ENCODE measurements at places on chromosomes 1 and 21. TPM values are rescaled to one million over a fixed set of nuclear protein-coding genes. Genes with fewer than 3 reads are reported as not detected.

Gene C1orf226
- 1.2 TPM for total RNA-seq

Gene PSMB4
- total RNA-seq = 482 TPM

Gene TAS1R3
- total RNA-seq = 0.18 TPM

Gene MCOLN2
- total RNA-seq = 0.53 TPM

Gene MPL
- total RNA-seq = not detected

Gene KCNJ15
- total RNA-seq = not detected

Gene S100A14
- total RNA-seq = not detected

Gene GJC2
- total RNA-seq = 4.0 TPM

Gene PDZK1IP1
- total RNA-seq = not detected

Gene COL9A2
- total RNA-seq = 3.5 TPM

Gene CD164L2
- not detected for total RNA-seq

Gene ZYG11A
- total RNA-seq = 0.86 TPM

Gene AMY2B
- not detected for total RNA-seq

Gene FAM177B
- total RNA-seq = not detected

Gene CCDC185
- total RNA-seq = not detected

Gene OR6K3
- not detected for total RNA-seq

Gene GJA9
- not detected for total RNA-seq

Gene OR2AK2
- not detected for total RNA-seq

Gene SSX2IP
- 12.4 TPM for total RNA-seq

All from myometrial cell (primary cell).